Glomerular endothelial cell (primary cell): ENCODE measurements at places on chromosomes 16 and 17. TPM values are rescaled to one million over a fixed set of nuclear protein-coding genes. Genes with fewer than 3 reads are reported as not detected.

CCL13 gene
- not detected in 2 replicates for total RNA-seq

DNA sequence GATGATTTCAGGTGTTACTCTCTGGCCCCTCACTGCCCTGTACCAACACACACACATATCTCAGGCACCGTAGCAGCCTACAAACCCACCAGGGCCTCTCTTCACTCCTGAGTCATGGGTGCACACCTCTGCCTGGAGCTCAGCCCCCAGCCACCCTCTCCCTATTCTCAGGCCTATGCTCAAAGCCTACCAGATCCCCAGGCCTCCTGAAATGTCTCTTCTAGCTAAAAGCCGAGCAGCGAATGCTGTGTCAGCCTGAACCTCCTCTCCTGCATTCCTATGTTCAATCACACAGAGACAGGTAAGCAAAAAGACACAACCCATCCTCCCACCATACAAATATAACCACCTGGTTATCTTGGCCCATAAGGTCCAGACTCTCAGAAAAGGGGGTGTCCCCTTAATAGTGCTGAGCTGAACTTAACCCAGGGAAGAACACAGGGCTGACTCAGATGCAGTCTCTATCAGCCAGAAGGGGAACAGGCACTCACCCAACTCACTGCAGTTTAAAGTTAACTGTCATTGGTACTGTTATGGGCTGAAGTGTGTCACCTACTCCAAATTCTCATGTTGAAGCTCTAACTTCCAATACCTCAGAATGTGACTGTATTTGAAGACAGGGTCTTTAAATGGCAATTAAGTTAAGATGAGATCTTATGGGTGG, 62.0 kb upstream of the TEKT3 start:
- DNase-seq: no peak

- no peak for DNase-seq
Observed at GRCh38 chr16:565419-566330, 1.1 kb upstream of the NHLRC4 start.

DNA sequence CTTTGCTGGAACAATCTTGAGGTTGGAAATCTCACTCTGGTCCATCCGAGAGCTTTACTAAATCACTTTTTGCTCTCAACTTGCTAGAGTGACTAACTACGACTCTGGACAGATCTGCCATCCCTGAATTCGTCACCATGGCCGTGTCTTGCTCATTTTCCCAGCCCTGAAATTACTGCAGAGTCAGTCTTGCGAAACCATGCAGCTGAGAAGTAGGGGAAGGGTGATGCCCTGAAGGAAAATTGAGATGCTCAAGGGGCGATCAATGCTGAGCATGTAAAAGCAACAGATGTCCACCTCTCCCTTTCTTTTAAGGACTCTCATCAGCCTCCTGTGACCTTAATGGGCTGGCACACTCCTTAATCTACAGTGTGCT, 18.8 kb downstream of the PCTP start:
- no peak for DNase-seq

- DNase-seq: no peak
Observed at GRCh38 chr17:74387365-74388218, 20.3 kb downstream of the GPR142 start.

TUBB3 gene
- 275 and 412 TPM in 2 replicates for total RNA-seq

DNA sequence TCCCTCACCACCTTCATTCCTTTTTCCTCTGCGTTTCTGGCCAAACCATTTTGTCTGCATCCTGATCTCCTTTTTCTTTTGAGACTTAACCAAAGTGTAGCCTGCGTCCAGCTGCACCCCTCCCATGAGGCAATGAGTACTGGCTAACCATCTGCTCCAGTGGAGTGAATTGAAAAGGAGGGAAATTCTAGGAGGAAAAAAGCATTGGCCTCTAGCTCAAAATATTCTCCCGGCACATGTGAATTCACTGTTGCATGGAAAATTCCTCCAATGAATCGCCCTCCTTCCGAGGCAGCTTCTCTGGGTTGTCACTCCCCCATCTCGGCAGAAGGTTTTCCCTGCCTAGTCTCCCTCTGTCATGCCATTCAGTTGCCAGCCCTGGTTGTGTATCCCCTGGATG, 5.6 kb downstream of the RAP1GAP2 start:
- no peak for DNase-seq

PYY gene
- 0.64 TPM in 1 of 2 replicates, not detected in the other for total RNA-seq

GRCh38 chr17:43645765-43646481, 15.8 kb downstream of the MEOX1 start:
- DNase-seq: no peak

CLTC gene
- 345 and 360 TPM in 2 replicates for total RNA-seq

C17orf50 gene
- not detected in 2 replicates for total RNA-seq

- no peak for DNase-seq
Observed at GRCh38 chr17:38893607-38894006, 23.7 kb downstream of the LASP1 start.

TERF2IP gene
- total RNA-seq: 46.3 and 69.3 TPM in 2 replicates

ESRP2 gene
- 0.29 and 2.9 TPM in 2 replicates for total RNA-seq

TEX2 gene
- total RNA-seq: 24.3 and 26.4 TPM in 2 replicates

WFDC1 gene
- not detected in 2 replicates for total RNA-seq

NSMCE1 gene
- 44.7 and 54.1 TPM in 2 replicates for total RNA-seq

WSCD1 gene
- total RNA-seq: 40.4 and 54.1 TPM in 2 replicates
